ENCODE measurements at places on chromosomes 16 and 17. TPM values are rescaled to one million over a fixed set of nuclear protein-coding genes. Genes with fewer than 3 reads are reported as not detected.

DNA sequence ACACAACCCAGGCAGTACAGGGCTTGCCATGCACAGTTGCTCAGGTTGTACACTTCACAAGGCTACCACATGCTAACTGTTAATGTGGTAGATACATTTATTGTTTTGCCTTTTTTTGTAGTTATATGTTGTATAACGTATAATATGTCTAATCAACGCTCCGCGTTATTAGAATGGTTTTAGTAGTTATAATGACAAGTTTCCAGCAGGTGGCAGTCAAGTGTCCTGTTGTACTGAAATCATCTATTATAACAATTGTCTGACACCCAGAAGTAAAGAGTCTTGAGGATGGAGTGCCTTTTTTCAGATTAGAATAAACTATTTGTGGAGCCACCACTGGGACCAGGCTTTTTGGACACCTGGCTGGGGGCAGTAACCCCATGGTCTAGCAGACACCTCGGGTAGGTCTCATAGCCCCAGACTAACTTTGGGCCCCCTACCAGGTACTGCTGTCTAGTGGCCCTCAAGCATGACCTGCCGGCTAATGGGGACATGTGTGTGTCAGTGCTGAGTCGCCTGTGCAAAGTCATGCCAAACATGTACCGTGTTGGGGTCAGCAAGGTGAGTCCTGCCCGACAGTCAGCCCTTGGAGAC is 32.8 kb downstream of the MYO15A start:
- ATAC-seq: peak; percentile 34

GRCh38 chr16:49017501-49017900 is 264.1 kb downstream of the CBLN1 start:
- no peak for ATAC-seq

The RGS11 gene
- total RNA-seq: 11.5 TPM

DNA sequence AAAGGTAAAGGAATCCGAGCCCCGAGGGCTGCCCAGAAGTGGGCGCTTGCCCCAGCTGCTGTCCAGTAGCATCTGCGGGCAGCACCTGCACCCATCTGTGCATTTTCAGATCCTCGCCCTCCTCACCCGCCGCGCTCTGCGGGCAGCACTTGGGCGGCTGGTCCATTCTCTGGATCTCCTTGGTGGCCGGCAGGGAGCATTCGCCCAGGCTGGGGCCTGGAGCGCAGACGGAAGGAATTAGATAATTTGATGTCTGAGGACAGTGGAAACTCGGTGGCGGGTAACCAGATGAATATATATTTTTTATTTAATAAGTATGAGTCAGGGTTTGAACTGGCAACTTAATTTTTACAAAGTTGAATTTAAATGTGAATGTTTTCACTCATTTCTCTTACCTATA is 88.5 kb downstream of the NPIPB11 start:
- ATAC-seq: no peak

DNA sequence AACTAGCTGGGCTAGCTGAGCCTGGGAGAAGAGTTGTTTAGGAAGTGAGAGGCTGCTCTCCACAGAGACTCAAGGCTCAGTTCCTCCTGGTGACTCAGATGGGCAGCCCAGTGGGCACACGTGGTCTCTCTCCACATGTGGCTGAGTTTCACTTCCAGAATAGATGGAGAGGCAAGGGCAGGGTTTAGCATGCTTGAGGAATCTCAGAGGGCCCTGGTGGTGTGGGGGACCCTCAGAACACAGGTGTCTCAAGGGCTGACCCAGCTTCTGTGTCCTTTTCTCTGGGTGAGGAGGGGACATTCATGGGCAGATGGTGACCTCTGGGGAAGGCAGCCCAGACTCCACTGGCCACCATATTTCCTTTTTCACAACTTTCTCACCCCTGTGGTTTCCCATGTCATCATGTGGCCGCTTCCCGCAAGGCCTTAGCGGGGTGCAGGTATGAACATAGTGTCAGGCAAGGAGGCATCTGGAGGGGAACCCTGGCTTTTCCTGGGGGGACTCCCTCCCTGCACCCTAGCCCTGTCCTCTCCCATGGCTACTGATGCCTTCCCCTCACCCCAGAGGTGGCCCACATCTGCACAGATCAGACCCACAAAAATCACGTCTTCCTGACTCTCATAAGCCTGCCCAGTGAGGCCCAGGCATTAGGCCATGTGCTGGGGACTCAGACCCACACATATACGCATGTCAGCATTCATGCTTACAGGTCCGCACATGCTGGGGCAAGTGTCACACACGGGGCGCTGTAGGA is 3.3 kb downstream of the GRN start:
- ATAC-seq: no peak

The C16orf89 gene
- 0.62 TPM for total RNA-seq

The SLC5A11 gene
- 0.12 TPM for total RNA-seq

DNA sequence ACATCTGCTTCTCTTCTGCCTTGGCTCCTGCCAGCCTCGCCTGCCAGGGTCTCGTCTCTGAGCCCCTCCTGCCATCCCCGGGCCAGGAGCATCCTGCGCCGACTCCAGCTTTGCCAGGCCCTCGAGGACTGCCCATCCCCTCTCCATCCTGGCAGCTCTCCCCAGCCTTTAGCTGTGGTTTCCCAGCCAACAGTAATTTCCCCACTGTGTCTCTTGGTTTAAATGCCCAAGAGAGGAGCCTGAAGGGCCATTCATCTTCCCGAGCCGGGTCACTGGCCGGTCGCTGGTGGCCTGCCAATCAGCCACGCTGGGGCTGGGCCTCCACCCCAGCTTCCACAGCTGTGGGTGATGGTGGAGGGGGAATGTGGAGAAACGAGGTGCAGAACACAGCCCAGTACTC is 47.8 kb downstream of the MRC2 start:
- peak; percentile 34 for ATAC-seq

DNA sequence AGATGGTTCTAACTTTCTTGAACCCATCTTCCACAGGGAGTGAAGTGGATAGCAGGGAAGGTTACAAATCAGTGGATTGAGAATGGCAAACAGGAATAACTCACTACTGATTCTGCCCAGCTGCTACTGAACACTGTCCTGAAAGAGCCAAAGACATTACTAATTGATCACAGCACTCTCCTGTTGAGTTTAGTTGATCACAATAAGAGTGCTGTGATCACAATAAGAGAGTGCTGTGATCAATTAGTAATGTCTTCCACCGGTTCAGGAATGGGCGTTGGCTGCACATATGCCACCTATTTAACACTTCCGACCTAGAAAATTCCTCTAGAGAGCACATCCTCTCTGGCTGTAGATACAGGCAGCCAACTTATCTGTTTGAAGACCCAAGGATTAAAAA is 11.4 kb downstream of the CFAP97D1 start:
- no peak for ATAC-seq

GRCh38 chr17:79174905-79175856 is 100.6 kb downstream of the ENGASE start:
- ATAC-seq: no peak

GRCh38 chr17:3989041-3989886 is 25.0 kb upstream of the ATP2A3 start:
- no peak for ATAC-seq

DNA sequence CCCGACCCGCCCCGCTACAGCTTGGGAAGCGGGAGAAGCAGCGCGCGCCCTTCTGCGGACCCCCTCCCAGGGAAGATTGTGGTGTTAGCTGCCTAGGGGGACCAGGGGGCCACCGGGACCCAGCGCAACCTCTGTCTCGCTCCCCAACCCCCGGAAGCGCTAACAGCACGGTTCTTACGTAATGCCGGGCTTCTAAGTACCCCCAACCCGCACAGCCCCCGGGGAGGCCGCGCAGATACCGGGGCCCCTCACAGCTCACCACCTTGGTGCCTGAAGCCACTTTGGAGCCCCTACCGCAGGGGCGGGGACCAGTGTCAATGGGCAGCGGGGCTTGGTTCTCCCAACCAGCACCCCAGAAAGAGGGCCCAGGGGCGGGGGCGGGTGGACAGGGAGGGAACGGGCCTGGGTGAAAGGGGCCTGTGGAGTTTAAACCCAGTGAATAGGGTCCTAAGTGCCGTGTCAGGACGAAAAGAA is 348 bp downstream of the MPP2 start:
- peak; percentile 24 for ATAC-seq

DNA sequence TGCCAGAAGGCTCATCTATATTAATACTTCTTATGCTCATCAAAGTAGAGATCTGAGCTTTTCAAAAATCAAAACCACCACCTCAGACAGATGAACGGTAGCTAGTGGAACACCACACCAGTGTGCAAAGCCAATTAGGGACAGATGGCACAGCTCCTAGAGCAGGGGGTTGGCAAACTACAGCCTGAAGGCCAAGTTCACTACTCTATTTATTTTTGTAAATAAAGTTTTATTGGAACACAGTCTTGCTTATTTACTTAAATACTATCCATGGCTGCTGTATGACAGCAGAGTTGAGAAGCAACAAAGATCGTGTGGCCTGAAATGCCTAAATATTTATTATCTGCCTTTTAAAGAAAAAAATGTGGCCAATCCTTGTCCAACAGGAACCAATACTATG is 56.8 kb downstream of the AMFR start:
- no peak for ATAC-seq

DNA sequence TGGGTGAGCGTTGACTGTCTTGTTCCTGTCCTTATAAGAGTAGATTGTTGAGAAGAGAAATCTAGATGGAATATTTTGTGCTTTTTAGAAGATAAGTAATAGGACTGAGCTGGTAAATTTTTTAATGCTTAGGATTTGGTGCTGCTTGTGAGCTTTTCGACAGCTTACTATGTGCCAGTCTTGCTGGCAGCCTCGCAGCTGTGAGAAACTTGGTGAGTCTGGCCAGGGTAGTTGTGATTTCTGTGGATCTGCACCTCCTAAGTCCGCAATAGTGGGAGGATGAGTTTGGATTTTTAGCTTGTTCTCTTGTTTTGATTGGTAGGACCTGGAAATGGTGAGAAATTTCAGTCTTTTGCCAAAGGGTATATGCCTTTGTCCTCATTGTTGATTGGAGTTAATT is 3.6 kb downstream of the SOCS7 start:
- ATAC-seq: no peak

The EVPLL gene
- not detected for total RNA-seq

The GAST gene
- not detected for total RNA-seq

DNA sequence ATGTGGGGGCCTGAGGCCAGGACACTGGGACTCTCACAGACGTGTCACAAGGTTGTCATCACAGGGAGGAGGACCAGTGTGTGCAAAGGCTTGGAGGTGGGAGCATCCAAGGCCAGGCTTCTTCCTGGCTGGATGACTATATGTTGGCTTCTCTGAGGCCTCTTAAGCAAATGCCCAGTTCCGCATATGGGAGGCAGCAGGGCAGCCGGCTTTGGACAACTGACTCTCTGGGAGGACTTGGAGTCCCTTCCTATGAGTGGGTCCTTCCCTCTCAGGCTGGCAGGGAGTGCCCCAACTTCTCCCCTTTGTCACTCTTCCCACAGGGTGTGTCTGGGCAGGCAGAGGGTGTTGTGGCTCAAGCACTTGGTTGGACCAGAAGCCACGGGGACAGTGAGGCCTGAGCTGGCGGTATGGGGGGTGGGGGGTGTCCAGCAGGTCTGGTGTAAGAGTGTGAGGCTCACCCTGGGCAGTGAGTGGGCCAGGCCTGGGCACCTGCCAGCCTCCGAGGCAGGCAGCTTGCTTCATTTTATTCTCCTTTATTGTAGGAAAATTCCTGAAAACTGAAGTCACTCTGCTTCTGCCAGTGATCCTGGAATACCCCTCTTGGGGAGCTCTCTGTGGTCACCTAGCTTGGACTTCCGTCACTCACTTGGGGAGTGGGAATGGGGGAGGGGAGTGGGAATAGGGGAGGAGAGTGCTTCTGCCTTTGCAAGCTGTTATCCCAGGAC is 14.9 kb downstream of the ADGRG1 start:
- no peak for ATAC-seq

The CA10 gene
- not detected for total RNA-seq

The MBTD1 gene
- total RNA-seq: 13.1 TPM

The NAA38 gene
- total RNA-seq: 72.4 TPM

- ATAC-seq: no peak
Measured at GRCh38 chr16:2443555-2443954, 14.3 kb downstream of the CCNF start.

DNA sequence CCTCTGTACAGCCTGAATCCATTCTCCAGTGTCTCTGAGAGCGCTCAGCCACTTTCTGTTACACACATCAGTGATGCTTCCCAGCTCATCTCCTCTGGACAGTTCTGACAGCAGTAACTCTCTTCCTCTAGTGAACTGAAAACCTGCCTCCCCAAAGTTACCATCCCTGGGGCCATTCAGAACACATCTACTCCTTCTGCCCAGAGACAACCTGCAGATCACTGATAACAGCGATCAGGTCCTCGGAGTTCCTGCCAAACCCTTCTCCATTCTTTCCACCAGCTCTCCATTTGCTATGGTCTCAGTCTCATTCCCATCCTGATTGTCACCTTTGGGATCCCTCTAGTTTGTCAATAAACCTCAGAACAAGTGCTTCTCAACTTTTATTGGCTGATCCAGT is 7.3 kb downstream of the ZZEF1 start:
- ATAC-seq: no peak

The TAC4 gene
- not detected for total RNA-seq

GRCh38 chr17:51153210-51154072 is at the start of gene NME1:
Gene NME1, plus strand, starts transcription at chr17:51153559. Its CDS starts 2,096 bp downstream, at chr17:51155655.
- ATAC-seq: peak; percentile 97

- no peak for ATAC-seq
Measured at GRCh38 chr17:21389394-21389793, 13.2 kb downstream of the KCNJ12 start.

DNA sequence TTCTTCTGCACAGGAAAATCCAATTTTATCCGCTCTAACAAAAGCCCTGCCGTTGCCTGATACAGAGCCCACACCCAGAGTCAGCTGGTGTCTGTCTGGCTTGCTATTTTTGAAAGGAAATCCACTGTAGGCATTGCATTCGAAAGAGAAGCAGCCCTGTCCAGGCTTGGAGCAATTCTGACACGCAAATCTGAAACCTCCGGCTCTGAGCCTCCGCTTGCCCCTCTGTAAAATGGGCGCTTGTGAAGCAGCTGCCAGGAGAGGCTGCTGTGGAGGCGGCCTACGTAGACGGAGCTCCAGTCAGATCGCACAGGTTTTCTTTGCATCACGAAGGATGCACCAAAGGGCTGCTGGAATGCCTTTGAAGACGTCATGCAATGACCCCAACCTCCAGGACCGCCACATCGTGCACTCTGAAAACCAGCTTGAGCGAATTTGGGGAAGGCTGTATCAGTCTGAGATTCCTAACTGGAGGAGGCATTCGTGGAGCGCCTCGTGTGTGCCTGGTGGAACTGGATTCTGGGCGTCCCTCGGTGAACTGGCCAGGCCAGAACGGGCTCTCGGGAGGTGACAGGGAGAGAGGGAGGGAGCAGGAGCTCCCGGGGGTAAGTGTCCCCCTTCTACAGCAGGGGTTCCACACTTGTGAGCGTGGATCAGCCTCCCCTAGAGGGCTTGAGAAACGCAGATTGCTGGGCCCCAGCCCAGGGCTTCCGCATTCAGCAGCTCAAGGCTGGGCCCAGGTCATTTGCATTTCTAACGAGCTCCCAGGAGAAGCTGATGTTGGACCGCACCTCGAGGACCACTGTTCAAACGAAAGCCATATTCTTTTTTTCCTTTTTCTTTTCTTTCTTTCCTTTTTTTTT is 215.5 kb downstream of the MRTFB start:
- peak; percentile 28 for ATAC-seq

The ARHGAP44 gene
- 5.3 TPM for total RNA-seq

- no peak for ATAC-seq
Measured at GRCh38 chr17:16288860-16289571, 64.3 kb downstream of the CENPV start.
